H9 (cell line): ENCODE measurements at places on chromosomes 2 and 18.

GRCh38 chr2:68155618-68156017, 2.1 kb upstream of the PNO1 start:
- no peak for DNase-seq
- H3K4me1 ChIP-seq = no peaks in the 10 kb centered on the region
- H3K36me3 ChIP-seq = peaks cover 12% of the 10 kb centered on the region

DNA sequence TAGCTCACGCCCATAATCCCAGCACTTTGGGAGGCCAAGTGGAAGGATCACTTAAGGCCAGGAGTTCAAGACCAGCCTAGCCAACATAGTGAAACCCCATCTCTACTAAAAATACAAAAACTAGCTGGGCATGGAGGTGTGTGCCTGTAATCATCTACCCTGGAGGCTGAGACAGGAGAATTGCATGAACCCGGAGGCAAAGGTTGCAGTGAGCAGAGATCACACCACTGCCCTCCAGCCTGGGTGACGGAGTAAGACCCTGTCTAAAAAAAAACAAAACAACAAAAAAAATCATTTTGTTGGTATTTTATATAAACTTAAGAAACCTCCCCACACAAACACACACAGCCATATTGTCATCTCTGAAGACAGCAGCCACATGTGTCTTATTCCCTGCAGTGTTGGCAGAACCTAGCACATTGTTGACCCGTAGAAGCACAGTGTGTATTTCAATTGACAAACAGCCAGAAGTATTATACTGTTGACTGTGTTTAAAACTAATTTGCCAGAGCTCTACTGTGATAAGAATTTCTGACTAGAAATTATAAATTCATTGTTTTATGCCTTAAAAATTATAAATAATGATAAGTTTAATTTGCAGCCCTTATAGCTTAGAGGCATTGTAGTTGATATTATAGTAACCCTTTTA, 68.1 kb downstream of the DNAJC10 start:
- no peak overlapping the region for H3K4me3 ChIP-seq
- no peak overlapping the region for H3K27ac ChIP-seq
- H3K4me1 ChIP-seq = no peaks in the 10 kb centered on the region
- H3K27me3 ChIP-seq = no peaks in the 10 kb centered on the region

- peaks cover 4% of the 10 kb centered on the region; the same call in 1 of the 2 replicates for H3K36me3 ChIP-seq
- H3K4me1 ChIP-seq = peaks cover 4% of the 10 kb centered on the region
- H3K4me3 ChIP-seq = no peak overlapping the region
- no peak overlapping the region for H3K27ac ChIP-seq
- H3K27me3 ChIP-seq = no peaks in the 10 kb centered on the region
Measured at GRCh38 chr2:59888015-59888414, 665.4 kb downstream of the BCL11A start.

GRCh38 chr2:8643250-8643995, 38.4 kb upstream of the ID2 start:
- no peak for DNase-seq
- no peaks in the 10 kb centered on the region; the same call in 1 of the 2 replicates for H3K27me3 ChIP-seq
- H3K27ac ChIP-seq = no peak overlapping the region
- peaks cover 9% of the 10 kb centered on the region for H3K4me1 ChIP-seq
- H3K4me3 ChIP-seq = no peak overlapping the region
- no peaks in the 10 kb centered on the region; the same call in 2 of the 3 replicates for H3K36me3 ChIP-seq

GRCh38 chr2:8134473-8134932, 547.4 kb upstream of the ID2 start:
- H3K27me3 ChIP-seq = no peaks in the 10 kb centered on the region
- DNase-seq = no peak
- no peak overlapping the region for H3K27ac ChIP-seq
- no peaks in the 10 kb centered on the region; the same call in 1 of the 2 replicates for H3K4me1 ChIP-seq
- no peak overlapping the region for H3K4me3 ChIP-seq
- no peaks in the 10 kb centered on the region for H3K36me3 ChIP-seq

GRCh38 chr2:79831961-79832360, 319.1 kb downstream of the CTNNA2 start:
- H3K4me3 ChIP-seq = no peak overlapping the region
- H3K4me1 ChIP-seq = peaks cover 9% of the 10 kb centered on the region
- H3K27me3 ChIP-seq = no peaks in the 10 kb centered on the region
- peak overlapping the region; percentile 96 for H3K27ac ChIP-seq
- H3K36me3 ChIP-seq = no peaks in the 10 kb centered on the region
- DNase-seq = no peak

- no peak overlapping the region for H3K27ac ChIP-seq
- H3K4me3 ChIP-seq = no peak overlapping the region
- H3K27me3 ChIP-seq = no peaks in the 10 kb centered on the region
Measured at GRCh38 chr2:168155680-168156079, 91.7 kb downstream of the STK39 start.
